Stimulated activated CD8-positive, alpha-beta memory T cell treated with anti-CD3 and anti-CD28 coated beads, Interleukin-2, amount 100 ng/mL, for 1 hour (primary cell): ENCODE measurements at places on chromosomes 4 and X.

GRCh38 chr4:94305466-94306225 is 37.0 kb downstream of the HPGDS start:
- DNase-seq, result no peak

- no peak for DNase-seq
Observed at GRCh38 chr4:102713096-102713495, 47.7 kb downstream of the MANBA start.

- no peak for DNase-seq
Observed at GRCh38 chr4:147791865-147792264, 60.0 kb downstream of the ARHGAP10 start.

DNA sequence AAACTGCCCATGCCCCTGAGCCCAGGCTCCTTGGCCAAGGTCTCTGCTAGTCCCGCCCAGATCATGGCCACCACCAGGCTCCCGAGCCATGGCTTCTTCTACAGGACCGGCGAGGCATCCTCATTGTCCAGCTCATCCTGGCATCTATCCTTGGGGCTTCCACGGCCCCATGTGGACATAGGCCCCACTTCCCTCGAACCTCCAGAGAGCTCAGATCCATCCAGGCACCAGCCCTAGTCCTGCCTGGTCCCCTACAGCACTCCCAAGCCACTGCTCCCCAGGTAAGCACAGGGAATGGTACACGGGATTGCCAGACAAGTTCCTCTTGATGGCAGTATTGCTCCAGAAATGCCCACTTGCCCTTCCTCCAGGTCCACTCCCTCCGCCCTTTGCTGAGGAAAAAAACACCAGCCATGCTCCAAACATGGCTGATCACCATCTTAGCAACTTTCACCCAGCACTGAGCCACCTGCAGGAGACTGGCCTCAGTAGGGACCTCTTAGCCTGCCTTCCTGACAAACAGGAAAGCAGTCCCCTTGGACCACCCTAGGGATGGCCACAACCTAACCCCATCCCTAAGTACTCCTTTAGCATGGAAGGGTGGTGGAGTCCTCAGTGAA is 272.1 kb upstream of the AGTR2 start:
- no peak for DNase-seq

- peak; percentile 62 for DNase-seq
Observed at GRCh38 chrX:56763556-56764152, 34.6 kb downstream of the NBDY start.

DNA sequence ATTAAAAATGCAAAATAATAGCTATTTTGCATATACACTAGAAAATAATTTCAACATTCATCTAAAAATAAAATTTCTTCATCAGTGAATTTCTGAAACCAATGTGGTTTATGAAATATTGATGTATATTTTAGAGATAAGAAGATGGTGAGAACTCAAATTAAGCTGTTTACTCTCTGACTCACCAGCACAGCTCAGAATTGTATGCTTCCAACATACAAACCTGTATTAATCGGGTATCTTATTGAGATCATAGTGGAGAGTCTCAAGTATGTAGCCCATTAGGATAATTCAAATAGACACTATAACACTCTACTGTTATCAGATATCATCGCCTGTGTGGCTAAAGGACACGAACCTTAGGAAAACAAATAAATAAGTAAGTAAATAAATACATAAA is 899.5 kb upstream of the INTU start:
- DNase-seq, result no peak

DNA sequence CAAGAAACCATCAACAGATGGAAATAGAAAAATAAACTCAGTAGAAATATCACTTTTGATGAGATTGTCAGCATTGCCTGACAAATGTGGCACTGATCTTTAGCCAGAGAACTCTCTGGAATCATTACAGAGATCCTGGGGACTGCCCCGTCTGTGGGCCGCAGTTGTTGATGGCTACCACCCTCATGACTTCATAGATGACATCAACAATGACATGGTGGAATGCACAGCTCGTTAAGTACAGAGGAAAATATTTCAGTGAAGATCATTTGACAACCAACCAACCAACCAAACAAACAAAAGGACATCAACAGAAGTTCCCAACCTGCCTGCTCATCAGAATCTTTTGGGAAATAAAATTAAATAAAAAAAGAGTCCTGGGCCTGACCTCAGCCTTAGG is 132.6 kb downstream of the UCHL1 start:
- DNase-seq, result no peak

GRCh38 chrX:13891377-13892140 is 74.7 kb upstream of the GPM6B start:
- DNase-seq, result no peak

DNA sequence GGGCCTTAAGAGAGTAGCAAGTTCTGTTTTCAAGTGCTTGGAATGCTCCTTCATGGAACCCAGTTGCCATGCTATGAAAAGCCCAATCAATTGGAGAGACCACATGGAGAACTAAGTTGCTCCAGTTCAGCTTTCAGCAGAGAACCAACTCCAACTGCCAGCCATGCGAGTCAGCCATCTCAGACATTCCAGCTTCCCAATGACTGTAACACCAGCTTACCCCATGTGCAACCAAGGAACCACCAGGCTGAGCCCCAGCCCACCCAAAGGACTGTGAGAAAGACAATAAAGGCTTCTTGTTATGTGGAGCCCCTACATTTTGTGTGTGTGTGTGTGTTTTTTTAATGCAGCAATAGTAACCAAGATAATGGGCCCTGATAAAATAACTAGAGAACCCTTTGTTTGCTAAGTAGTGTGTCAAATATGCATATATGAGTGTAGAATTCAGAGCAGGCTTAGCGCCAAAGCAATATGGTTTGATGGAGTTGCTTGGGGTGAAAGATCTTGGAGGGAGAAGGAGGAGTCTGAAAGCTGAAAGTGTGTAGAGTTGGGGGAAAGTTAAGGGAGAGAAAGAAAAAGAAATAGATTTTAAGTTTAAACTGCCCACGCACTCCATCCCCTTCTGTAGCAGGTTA is 35.0 kb upstream of the CCKAR start:
- no peak for DNase-seq

DNA sequence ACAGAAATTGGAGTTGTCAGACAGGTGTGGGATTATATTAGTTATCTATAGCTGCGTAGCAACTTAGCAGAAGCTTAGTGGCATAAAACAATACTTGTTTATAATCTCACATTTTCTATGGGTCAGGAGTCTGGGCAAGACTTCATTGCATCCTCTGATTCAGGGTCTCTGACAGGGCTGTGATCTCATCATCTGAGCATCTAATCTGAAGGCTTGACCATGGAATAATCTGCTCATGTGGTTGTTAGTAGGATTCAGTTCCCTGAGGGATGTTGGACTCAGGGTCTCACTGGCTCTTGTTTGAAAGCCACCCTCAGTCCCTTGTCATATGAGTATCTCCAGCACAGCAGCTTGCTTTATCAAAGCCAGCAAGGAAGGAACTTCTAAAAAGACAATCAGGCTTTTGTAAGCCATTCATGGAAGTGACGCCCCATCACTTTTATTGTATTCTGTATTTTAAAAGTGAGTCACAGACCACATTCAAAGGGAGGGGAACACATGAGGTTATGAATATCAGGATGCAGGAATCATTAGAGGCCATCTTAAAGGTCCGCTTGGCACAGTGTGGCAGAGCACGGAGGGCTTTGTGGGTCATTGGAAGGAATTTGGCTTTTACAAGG is 37.2 kb upstream of the FAM9B start:
- DNase-seq, result no peak

- peak; percentile 53 for DNase-seq
Observed at GRCh38 chrX:48021026-48021900, 14.5 kb downstream of the SPACA5 start.

- no peak for DNase-seq
Observed at GRCh38 chr4:84901173-84901572, 65.3 kb downstream of the WDFY3 start.

DNA sequence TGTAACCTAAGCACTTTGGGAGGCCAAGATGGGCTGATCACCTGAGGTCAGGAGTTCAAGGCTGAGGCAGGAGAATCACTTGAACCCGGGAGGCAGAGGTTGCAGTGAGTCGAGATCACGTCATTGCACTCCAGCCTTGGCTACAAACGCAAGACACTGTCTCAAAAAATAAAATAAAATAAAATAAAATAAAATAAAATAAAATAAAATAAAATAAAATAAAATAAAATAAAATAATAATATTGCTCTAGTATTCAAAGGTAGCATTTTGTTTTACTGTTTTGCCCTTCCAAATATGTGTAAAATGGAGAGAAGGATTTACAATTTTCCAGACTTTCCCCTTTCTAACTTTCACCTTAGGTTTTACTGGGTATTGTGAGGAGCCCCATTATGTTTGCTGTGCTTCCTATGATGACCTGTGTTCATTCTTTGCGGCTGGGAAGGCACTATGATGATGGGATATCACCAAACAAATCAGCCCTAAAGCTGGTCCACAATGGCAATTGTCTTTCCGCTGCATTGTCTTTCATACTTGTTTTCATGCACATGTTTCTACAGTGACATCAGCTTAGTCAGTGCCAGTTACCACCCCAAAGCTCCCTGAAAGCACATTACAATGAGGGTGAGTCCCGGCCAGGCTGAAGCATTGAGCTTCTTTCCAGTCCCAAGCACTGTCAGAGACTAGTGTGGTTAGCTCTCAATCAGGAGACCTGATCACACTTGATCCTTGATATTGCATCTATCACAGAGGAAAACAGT is 50.8 kb downstream of the DTHD1 start:
- no peak for DNase-seq

DNA sequence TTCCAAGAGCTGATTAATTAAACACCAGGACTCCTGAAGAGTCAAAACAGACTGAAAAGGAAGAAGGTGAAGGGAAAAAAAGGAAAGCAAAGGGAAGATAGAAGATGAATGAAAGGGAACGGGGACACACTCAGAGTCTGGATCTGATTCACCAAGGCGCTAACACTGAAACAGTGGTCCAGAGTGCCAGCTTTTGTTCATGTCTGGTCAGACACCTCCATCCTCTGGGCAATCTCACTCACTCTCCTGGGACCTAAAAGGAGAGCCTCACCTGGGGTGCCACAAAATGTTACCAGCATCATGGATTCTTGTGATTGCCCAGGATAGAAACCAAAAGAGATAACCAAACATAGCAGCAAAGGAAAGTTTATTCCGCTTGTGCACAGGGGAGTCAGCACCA is 120.3 kb upstream of the AFF2 start:
- no peak for DNase-seq

DNA sequence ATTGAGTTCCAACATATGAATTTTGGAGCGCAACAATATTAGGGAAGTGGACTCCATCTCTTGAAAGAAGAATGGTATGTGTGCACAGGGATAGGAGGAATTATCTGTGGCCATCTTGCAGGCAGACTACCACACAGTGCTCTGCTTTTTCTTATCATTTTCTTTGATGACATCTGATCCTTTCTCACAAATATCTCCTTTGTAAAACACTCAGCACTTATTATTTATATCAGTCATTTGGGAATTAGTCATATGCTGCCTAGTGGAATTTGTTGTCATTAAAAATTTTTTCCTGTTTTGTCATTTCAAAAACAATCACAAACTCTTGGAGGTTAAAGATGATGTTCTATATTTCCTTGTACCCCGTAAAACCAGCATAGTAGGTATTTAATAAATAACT is 444.3 kb upstream of the ATOH1 start:
- no peak for DNase-seq
